Camera-type eye (tissue), 1 donor: ENCODE measurements at places on chromosomes 3 and 15. TPM values are rescaled to one million over a fixed set of nuclear protein-coding genes. Genes with fewer than 3 reads are reported as not detected.

The HTR3E gene
- total RNA-seq: not detected

The GRIP2 gene
- total RNA-seq: 9.1 TPM

The RSRC1 gene
- total RNA-seq: 77.8 TPM

The PSTPIP1 gene
- 3.4 TPM for total RNA-seq

The CHRFAM7A gene
- total RNA-seq: 9.5 TPM

The KNG1 gene
- not detected for total RNA-seq

The POPDC2 gene
- 2.4 TPM for total RNA-seq

The EFCAB12 gene
- total RNA-seq: 0.44 TPM

The SLC30A4 gene
- total RNA-seq: 15.9 TPM

The IL20RB gene
- total RNA-seq: 0.38 TPM

The LDHAL6B gene
- total RNA-seq: not detected

The TM6SF1 gene
- total RNA-seq: 3.4 TPM

The NRROS gene
- total RNA-seq: 4.5 TPM

The VIPR1 gene
- 3.7 TPM for total RNA-seq

The GXYLT2 gene
- total RNA-seq: 33.9 TPM

The SPINK8 gene
- total RNA-seq: not detected

The BCL2A1 gene
- total RNA-seq: 1.5 TPM

The DAZL gene
- total RNA-seq: not detected

The LMAN1L gene
- total RNA-seq: 3.0 TPM

The WDR76 gene
- total RNA-seq: 14.3 TPM

The CXCR6 gene
- total RNA-seq: not detected

The FRMD4B gene
- 60.3 TPM for total RNA-seq

The ILDR1 gene
- total RNA-seq: 0.99 TPM

The ATP13A5 gene
- 0.22 TPM for total RNA-seq

The PLA2G4B gene
- 8.0 TPM for total RNA-seq

The LRRIQ4 gene
- total RNA-seq: 0.33 TPM

The GALNT15 gene
- 12.4 TPM for total RNA-seq

The CFAP100 gene
- total RNA-seq: not detected

The SI gene
- total RNA-seq: not detected

The PPM1L gene
- total RNA-seq: 58.1 TPM

The SNX22 gene
- total RNA-seq: 1.1 TPM

The SLC41A3 gene
- total RNA-seq: 69.8 TPM

The ZNF662 gene
- total RNA-seq: 33.0 TPM
